Neural cell (in vitro differentiated cells): ENCODE measurements at places on chromosomes 12 and 14. TPM values are rescaled to one million over a fixed set of nuclear protein-coding genes. Genes with fewer than 3 reads are reported as not detected.

C12orf54 gene
- polyA plus RNA-seq, result not detected in 2 replicates

TAS2R20 gene
- polyA plus RNA-seq, result 1.9 and 3.3 TPM in 2 replicates

NRXN3 gene
- polyA plus RNA-seq, result 110 and 114 TPM in 2 replicates

BCAT1 gene
- polyA plus RNA-seq, result 26.1 and 31.3 TPM in 2 replicates

GOLT1B gene
- polyA plus RNA-seq, result 170 and 203 TPM in 2 replicates

RHEBL1 gene
- 0.68 TPM in 1 of 2 replicates, not detected in the other for polyA plus RNA-seq

MSI1 gene
- polyA plus RNA-seq, result 7.5 and 9.2 TPM in 2 replicates

STAB2 gene
- not detected in 2 replicates for polyA plus RNA-seq

ANAPC7 gene
- 92.8 and 98.2 TPM in 2 replicates for polyA plus RNA-seq

APOF gene
- not detected in 2 replicates for polyA plus RNA-seq

RFX4 gene
- polyA plus RNA-seq, result 0.22 TPM in 1 of 2 replicates, not detected in the other

METTL25 gene
- polyA plus RNA-seq, result 8.2 and 11.1 TPM in 2 replicates

LPAR5 gene
- 0.48 TPM in 1 of 2 replicates, not detected in the other for polyA plus RNA-seq

PLXNC1 gene
- 75.6 and 76.3 TPM in 2 replicates for polyA plus RNA-seq

PLD4 gene
- polyA plus RNA-seq, result not detected in 2 replicates

KRT85 gene
- not detected in 2 replicates for polyA plus RNA-seq

CCER1 gene
- not detected in 2 replicates for polyA plus RNA-seq

ABHD12B gene
- polyA plus RNA-seq, result not detected in 2 replicates

APPL2 gene
- polyA plus RNA-seq, result 47.0 and 58.4 TPM in 2 replicates

ZNF605 gene
- 18.6 and 22.6 TPM in 2 replicates for polyA plus RNA-seq

FAM177A1 gene
- polyA plus RNA-seq, result 76.1 and 124 TPM in 2 replicates

TTC9 gene
- 11.1 and 14.2 TPM in 2 replicates for polyA plus RNA-seq

TBC1D30 gene
- polyA plus RNA-seq, result 16.5 and 17.6 TPM in 2 replicates

TCP11L2 gene
- polyA plus RNA-seq, result 16.6 and 17.8 TPM in 2 replicates

ITGA5 gene
- not detected in 2 replicates for polyA plus RNA-seq

RAB15 gene
- 42.0 and 56.4 TPM in 2 replicates for polyA plus RNA-seq

PPM1H gene
- polyA plus RNA-seq, result 3.9 and 7.0 TPM in 2 replicates

METTL17 gene
- 231 and 281 TPM in 2 replicates for polyA plus RNA-seq

L2HGDH gene
- 8.9 and 9.9 TPM in 2 replicates for polyA plus RNA-seq

FAM181A gene
- polyA plus RNA-seq, result 0.43 TPM in 1 of 2 replicates, not detected in the other

CTSG gene
- not detected in 2 replicates for polyA plus RNA-seq

GPR84 gene
- polyA plus RNA-seq, result not detected in 2 replicates

IAPP gene
- polyA plus RNA-seq, result not detected in 2 replicates

GZMB gene
- not detected in 2 replicates for polyA plus RNA-seq

INHBC gene
- not detected in 2 replicates for polyA plus RNA-seq

MYL6 gene
- polyA plus RNA-seq, result 2,918 and 3,234 TPM in 2 replicates

PPP1R1A gene
- polyA plus RNA-seq, result 28.9 and 29.6 TPM in 2 replicates

TAS2R46 gene
- polyA plus RNA-seq, result not detected in 2 replicates

MIP gene
- not detected in 2 replicates for polyA plus RNA-seq

KRT79 gene
- not detected in 2 replicates for polyA plus RNA-seq

NAV3 gene
- polyA plus RNA-seq, result 35.5 and 36.9 TPM in 2 replicates

LRP6 gene
- 28.1 and 33.5 TPM in 2 replicates for polyA plus RNA-seq

PLCZ1 gene
- polyA plus RNA-seq, result not detected in 2 replicates

CYP46A1 gene
- 5.4 and 15.1 TPM in 2 replicates for polyA plus RNA-seq

FGD4 gene
- polyA plus RNA-seq, result 15.7 and 24.4 TPM in 2 replicates

TTC7B gene
- polyA plus RNA-seq, result 14.0 and 19.9 TPM in 2 replicates

POLR3B gene
- 4.3 and 5.7 TPM in 2 replicates for polyA plus RNA-seq

USP44 gene
- 3.2 and 3.7 TPM in 2 replicates for polyA plus RNA-seq

MYH6 gene
- polyA plus RNA-seq, result not detected in 2 replicates

OTX2 gene
- polyA plus RNA-seq, result 2.1 and 3.2 TPM in 2 replicates

IFNG-AS1 gene
- polyA plus RNA-seq, result not detected in 2 replicates

ST8SIA1 gene
- 22.2 and 22.5 TPM in 2 replicates for polyA plus RNA-seq

ADCY6 gene
- polyA plus RNA-seq, result 43.1 and 48.2 TPM in 2 replicates

PIANP gene
- 2.1 and 4.4 TPM in 2 replicates for polyA plus RNA-seq
